Effector memory CD8-positive, alpha-beta T cell (primary cell): ENCODE measurements at places on chromosomes 3 and 15.
A peak's percentile ranks its signal among the peaks of the same experiment; 100 is the strongest.

DNA sequence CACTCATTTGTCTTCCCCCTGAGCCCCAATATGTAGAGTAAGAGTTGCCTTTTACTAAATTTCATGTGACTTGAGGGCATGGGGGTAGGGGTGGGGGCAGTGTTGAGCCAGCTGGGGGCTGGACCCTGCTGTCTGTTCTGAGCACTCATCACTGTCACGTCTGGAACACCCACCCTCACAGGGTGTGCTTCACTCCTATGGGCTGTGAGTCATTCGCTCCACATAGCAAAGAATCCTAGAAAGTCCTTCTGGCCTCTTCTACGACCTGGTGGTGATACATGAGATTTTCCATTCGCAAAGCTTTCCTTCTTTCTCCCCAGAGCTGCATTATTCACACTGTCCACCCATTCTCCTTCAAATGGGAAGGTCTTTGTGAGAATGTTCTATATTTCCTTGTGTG lies 43.6 kb upstream of the MGLL start:
- DNase-seq = no peak

GRCh38 chr3:50288387-50289007 lies 3.7 kb downstream of the IFRD2 start:
- no peak for DNase-seq

DNA sequence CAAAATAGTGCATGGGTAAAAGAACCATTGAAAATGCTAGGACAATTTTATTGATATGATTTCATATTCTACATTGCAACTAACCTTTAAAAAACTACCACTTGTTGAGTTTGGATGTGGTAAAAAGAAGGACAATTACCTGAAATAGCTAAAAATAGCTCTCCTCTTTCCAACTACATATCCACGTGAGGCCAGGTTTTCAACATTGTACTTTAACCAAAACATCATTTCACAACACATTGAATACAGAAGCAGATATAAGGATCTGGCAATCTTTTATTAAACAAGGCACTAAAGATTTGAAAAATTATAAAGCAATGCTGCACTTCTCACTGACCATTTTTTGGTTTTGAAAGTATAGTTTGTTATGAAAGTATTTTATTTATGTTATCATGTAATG lies 28.1 kb upstream of the MRPL3 start:
- no peak for DNase-seq

GRCh38 chr15:90959894-90960293 lies 5.2 kb downstream of the RCCD1 start:
- DNase-seq = no peak

- DNase-seq = no peak
These were observed 11.8 kb downstream of the CACNA2D3 start for GRCh38 chr3:54134155-54134554.

DNA sequence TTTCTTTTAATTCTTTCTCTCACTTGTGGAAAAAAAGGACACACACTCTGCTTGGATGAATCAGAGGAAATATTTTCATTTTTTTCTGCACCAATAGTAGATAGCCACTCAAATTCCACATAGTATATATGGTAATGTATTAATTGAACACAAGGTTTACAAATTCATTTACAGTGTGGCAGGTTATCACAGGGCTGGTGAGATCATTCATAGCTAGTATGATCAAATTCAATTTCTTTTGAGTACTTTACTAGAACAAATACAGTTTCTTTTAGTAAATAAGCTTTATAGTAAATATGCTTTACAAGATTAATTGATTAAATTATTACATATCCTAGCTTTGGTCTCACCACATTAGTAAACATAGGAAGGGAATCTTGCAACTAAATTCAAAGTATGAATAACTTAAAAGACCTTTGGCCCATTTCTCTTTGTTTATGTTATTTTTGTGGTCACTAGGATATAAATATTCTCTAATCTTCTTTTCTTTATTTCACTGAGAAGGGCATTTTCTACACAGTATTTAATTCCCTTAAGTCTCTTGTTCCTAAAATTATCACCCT lies 40.1 kb upstream of the PARP14 start:
- DNase-seq = no peak

- DNase-seq = no peak
These were observed 70.2 kb upstream of the ZBTB20 start for GRCh38 chr3:115217292-115217677.

GRCh38 chr15:53910236-53910849 lies 67.9 kb upstream of the UNC13C start:
- DNase-seq = no peak

DNA sequence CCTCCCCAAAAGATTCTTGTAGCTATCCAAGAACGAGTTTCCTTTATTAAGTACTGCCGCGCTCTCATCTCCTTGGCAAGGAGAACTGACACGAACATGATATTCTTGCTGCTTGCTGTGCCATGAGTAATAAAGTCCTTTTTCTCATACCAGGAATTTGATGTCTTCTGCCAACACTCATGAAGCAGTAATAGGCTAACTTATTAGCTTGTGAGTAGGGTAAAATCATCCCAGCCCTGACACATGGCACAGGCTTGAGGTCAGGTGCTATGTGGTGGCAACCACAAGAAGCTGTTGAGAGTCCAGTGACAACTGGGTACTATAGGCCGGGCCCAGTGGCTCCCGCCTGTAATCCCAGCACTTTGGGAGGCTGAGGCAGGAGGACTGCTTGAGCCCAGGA lies 22.7 kb upstream of the UBXN7 start:
- DNase-seq = no peak

GRCh38 chr3:42503251-42503924 lies 945 bp downstream of the VIPR1 start:
- no peak for DNase-seq

DNA sequence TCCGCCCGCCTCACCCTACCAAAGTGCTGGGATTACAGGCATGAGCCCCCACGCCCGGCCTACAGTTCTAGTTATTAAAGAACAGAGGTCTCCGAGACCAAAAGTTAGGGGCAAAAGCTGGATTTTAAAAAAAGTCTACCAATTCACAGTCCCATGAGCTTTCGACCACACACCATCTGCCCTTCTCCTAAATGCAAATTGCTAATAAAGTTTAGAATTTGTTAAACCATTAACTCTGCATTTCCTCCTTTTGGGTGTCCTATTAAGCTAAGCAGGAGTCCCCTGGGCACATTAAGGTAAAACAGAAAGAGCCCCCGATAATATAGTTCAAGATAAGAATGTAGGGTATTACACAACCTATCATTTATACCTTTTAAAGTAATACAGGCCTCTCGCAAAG lies 322.7 kb downstream of the FOXP1 start:
- DNase-seq = no peak

DNA sequence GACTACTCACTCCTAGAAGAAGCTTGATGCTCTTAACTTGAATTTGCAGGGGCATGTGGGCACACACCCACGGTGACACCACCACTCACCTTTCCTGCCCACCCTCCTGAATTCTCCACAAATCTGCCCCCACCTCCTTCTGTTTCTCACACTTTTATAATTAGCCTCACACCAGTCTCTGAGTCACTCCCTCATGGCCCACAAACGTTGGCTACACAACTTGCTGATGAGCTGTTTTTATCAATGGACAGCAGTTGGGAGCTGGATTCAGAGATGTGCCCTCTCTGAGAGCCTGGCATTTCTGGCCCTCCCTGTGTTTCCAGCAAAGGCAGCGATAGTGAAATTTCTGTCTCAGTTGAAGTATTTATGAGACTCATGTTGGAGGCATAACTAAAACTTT lies 1.3 kb downstream of the COLQ start:
- peak; percentile 13 for DNase-seq

- DNase-seq = no peak
These were observed 568.6 kb downstream of the TAFA4 start for GRCh38 chr3:68363796-68364195.

GRCh38 chr3:175308097-175308496 lies 449.0 kb downstream of the NAALADL2 start:
- DNase-seq = no peak

DNA sequence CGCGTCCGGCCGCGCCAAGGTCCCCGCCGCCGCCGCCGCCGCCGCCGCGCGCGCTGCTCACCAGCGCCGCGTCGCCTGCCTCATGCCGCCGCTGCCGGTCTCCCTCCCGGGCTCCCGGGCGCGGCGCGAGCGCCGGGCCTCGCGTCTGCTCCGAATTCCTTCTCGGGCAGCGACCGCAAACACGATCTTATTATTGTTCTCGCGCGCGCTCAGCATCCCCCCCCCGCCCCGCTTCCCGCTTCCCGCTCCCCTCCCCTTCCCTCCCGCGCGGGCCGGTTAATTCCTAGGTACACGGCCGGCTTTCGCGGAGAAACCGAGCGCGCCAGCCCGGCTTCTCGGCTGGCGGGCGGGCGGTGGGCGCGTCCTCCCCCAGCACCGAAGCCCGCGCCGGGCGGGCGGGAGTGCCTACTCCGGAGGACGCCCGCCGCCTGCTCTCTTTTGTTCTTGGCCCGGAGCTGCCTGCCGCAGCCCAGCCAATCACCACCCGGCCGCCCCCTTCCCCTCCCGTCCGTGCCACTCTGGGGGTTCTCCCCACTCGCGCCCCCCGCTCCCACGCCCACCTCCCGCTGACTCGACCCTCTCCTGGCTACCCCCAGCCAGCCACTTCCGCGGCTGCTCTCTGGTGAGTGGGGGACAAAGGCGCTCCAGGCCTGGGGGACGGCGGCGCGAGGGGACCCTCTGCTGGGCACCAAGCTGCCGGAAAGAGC lies at the start of gene HDGFL3:
Gene HDGFL3, minus strand, starts transcription at position 164 of the 707 bp plus-strand sequence. CDS start 409 bp downstream, outside the sequence.
- no peak for DNase-seq

DNA sequence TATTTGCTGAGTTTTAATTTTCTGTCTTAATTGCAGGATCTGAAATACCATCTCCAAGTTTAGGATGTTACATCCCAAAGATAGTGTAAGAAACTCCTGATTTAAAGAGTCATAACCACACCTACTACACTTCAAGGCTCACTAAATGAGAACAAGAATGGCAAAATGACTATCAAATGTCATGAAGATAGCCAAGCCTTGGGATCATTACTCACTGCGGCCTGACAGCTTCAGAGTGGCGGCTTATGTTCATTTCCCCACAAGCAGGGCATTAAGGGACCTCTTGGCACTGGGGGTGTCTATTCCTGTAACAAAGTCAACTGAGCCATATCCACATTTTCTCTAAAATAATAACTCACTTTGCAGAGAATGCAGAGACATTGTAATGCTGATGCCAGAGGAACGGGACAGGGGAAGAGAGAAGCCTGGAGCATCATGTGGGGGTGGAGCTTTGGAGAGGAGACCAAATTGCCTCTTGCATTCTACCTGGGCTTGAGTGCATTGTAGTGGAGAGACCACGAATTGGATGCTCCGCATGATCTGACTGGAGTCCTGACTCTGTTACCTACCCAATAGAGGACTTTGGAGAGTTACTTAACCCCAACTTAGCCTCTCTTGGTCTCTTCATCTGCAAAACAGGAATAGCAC lies 219.2 kb downstream of the OPA1 start:
- DNase-seq = no peak

DNA sequence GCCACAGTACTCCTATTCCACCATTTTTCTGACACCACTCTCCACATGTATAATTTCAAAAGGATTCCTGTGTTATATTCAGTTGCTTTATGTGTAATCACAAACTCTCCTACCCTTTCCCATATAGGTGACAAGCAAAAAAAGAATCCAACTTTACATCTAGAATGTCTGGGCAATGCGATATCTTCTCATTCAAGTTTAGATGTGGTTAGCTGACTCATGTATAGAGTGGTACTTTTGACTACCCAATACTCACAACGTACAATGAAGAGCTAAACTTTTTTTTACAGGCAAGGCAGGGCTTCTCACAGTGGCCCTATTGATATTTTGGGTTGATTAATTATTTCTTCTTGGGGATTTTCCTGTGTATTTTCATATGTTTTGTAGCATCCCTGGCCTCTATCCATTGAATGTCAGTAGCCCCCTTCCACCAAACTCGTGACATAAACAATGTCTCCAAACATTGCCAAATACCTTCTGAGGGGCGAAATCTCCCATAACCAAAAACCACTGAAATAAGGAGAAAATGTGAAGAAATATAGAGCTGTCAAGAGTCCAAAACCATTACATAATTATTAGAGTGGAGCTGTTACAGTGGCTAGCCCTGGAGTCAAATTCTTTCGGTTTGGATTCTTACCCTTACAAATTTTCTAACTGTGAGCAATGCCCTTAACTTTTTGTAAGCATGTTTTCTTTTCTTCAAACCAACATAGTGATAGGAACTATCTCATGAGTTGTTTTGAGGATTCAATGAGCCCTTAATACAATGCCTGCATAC lies 342.6 kb downstream of the NSUN3 start:
- no peak for DNase-seq

DNA sequence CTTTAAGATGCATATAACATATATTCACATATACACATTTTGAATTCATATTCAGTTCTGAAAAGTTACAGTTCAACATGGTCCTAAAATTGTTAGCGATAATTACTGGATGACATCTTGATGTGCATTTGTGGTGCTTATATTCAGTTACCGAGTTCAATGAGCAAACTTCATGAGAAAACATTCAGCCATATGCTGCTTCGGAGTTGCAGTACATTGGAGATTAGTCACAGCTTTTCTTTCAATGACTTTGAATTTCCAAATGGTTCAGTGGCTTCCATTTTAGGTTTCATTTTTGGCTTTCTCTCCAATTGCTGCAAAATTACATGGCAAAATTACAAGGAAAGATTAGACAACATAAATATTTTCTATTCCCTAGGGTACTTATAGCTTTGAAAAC lies 198.3 kb upstream of the CNTN3 start:
- no peak for DNase-seq

DNA sequence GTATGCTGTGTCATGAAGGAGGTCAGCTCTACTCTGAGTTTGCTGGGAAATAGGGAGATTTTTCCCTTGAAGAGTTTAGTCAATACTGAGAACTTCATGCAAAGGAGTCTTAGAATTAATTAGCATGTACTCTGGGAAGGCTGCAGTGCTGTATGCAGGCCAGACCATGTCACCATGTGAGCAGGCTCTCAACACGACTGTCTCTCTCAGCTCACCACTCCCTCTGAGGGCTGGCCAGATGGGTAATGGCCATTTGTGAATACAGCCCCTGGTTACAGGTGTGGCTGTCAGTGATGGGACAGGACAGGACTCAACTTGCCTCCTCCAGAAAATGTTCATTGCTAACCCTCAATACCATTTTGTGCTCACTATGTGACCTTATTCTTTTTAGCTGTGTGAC lies 5.1 kb upstream of the CERS3 start:
- DNase-seq = no peak

DNA sequence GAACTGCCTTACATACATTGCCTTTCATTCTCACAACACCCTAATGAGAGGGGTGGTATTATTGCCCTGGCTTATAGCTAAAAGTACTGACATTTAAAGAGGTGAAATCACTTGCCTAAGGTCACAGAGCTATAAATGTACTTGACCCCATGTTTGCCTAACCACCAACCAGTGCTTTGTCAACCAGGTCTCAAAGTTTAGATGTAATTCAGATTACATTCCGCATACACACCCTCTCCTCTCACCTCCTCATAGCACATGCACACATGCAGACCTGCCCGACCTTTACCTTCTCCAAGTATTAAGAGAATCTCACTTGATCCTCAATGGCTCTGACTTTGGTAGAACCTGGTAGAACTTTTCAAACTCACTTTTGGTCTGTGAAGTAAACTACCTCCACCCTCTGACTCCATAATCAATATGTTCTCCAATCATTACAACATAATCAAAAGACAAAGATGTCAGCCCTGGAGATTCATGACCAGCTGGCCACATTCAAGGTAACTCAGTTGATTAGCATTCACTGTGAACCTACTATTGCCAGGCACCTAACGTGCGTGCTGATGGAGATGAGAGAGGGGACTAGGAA lies 63.2 kb upstream of the HES1 start:
- DNase-seq = no peak
